ENCODE measurements at places on chromosomes 6 and 20. TPM values are rescaled to one million over a fixed set of nuclear protein-coding genes. Genes with fewer than 3 reads are reported as not detected.

DNA sequence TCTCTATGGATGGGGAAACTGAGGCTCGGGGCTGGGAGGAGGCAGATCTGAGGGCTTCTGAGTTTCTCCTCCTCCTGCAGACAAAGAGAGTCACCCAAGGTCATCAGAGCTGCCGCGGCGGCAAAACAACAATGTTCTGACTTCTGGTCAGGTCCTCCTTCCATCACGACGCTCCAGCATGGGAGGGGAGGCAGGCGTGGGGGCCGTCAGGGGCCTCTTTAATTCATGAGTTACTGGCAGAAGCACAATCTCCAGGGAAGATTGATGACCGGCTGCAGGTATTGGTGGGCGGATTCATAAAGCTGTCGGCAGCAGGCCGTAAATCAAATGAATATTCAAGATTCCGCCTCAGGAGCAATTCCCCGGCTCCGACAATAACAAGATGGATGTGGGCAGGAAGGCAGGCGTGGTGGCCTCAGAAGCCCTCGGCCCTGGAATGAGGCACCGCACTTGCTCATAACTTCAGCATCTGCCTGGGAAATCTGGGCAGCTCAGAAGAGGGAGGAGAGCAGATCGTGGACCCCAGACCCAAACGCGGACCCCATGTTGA lies 19.1 kb downstream of the PCK1 start:
- no peak overlapping the region for H3K4me3 ChIP-seq
- DNase-seq: no peak
- peaks cover 43% of the 10 kb centered on the region for H3K27me3 ChIP-seq
- H3K27ac ChIP-seq: no peak overlapping the region
- H3K36me3 ChIP-seq: no peaks in the 10 kb centered on the region

GRCh38 chr20:43938932-43939761 lies 24.5 kb downstream of the TOX2 start:
- DNase-seq: no peak
- H3K4me3 ChIP-seq: no peak overlapping the region
- peaks cover 8% of the 10 kb centered on the region for H3K27me3 ChIP-seq

- peaks cover 46% of the 10 kb centered on the region for H3K36me3 ChIP-seq
- DNase-seq: no peak
- H3K27me3 ChIP-seq: no peaks in the 10 kb centered on the region
- H3K27ac ChIP-seq: peak overlapping the region; percentile 3
Observed at GRCh38 chr6:26459023-26459810, 1.5 kb downstream of the BTN2A1 start.

GRCh38 chr6:106074146-106074545 lies 12.0 kb upstream of the PRDM1 start:
- H3K27ac ChIP-seq: no peak overlapping the region
- H3K4me1 ChIP-seq: no peaks in the 10 kb centered on the region
- no peak for DNase-seq
- no peaks in the 10 kb centered on the region for H3K27me3 ChIP-seq
- no peaks in the 10 kb centered on the region for H3K36me3 ChIP-seq

GRCh38 chr6:23137611-23138010 lies 568.2 kb downstream of the HDGFL1 start:
- no peaks in the 10 kb centered on the region for H3K4me1 ChIP-seq
- DNase-seq: no peak
- H3K36me3 ChIP-seq: no peaks in the 10 kb centered on the region
- no peak overlapping the region for H3K27ac ChIP-seq
- H3K27me3 ChIP-seq: no peaks in the 10 kb centered on the region
- H3K4me3 ChIP-seq: no peak overlapping the region

DNA sequence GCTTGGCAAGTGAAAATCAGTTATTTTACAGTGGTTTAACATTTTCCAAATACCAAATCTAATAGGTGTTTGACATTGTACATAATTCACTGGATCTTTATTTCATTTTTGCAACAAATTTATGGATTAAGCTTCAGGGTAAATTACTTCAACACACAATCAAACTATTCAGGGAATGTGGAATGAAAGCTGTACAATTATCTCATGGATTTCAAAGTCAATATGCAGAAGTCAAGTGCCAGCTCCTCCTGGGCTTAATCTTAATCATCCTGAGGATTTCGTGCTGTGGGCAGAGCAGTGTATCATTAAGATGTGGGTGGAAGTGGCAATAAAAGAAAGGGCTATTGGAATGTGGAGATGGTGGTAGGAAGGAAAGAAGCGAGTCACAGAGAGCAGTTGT lies 548.8 kb downstream of the COL12A1 start:
- no peak overlapping the region for H3K4me3 ChIP-seq
- H3K27ac ChIP-seq: no peak overlapping the region
- H3K36me3 ChIP-seq: no peaks in the 10 kb centered on the region

DNA sequence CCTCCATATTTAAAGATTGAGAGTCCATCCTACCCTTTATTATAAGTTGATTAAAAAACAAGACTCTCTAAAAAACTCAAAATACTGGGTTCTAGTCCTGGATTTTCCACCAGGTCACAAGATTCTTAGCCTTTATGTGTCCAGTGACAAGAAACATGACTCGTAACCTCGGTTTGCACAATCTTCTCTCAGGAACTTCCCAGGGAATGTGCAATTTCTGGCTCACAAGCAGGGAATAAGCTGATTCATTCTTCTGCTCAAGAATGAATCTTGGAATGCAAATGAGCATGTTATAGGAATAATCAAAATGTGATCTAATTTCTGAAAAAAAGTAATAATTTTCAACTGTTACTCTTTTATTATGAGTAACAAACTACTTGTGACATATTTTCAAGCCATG lies 45.1 kb downstream of the OGFRL1 start:
- no peaks in the 10 kb centered on the region for H3K36me3 ChIP-seq
- H3K4me1 ChIP-seq: no peaks in the 10 kb centered on the region
- H3K27me3 ChIP-seq: peaks cover 12% of the 10 kb centered on the region
- no peak for DNase-seq
- no peak overlapping the region for H3K4me3 ChIP-seq
- no peak overlapping the region for H3K27ac ChIP-seq

DNA sequence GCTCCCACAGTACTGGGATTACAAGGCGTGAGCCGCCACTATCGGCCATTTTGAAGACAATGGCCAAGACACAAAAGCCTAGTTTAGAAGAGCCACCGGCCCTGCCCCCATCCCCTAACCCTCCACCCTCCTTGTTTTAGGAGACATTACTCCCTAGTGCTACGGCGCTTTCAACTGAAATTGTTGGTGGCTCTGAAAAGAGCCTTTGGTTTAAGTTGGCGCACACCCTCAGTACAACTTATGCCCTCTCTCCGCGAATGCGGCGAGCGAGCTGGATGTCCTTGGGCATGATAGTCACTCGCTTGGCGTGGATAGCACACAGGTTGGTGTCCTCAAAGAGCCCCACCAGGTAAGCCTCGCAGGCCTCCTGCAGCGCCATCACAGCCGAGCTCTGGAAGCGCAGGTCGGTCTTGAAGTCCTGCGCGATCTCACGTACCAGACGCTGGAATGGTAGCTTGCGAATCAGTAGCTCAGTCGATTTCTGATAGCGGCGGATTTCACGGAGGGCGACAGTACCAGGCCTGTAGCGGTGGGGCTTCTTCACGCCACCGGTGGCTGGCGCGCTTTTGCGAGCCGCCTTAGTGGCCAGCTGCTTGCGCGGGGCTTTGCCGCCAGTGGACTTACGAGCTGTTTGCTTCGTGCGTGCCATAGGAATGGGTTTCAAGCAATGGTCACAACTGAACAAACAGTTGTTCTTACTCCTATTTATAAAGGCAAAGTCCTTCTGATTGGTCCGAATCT lies 114.9 kb upstream of the BTN3A2 start:
- peaks cover 8% of the 10 kb centered on the region for H3K36me3 ChIP-seq
- peak overlapping the region; percentile 100 for H3K27ac ChIP-seq
- peaks cover 17% of the 10 kb centered on the region for H3K4me1 ChIP-seq
- H3K27me3 ChIP-seq: no peaks in the 10 kb centered on the region

GRCh38 chr6:126051791-126052190 lies 65.5 kb downstream of the TRMT11 start:
- no peak overlapping the region for H3K4me3 ChIP-seq
- no peaks in the 10 kb centered on the region for H3K27me3 ChIP-seq
- peaks cover 40% of the 10 kb centered on the region for H3K36me3 ChIP-seq
- H3K4me1 ChIP-seq: no peaks in the 10 kb centered on the region
- no peak overlapping the region for H3K27ac ChIP-seq

DNA sequence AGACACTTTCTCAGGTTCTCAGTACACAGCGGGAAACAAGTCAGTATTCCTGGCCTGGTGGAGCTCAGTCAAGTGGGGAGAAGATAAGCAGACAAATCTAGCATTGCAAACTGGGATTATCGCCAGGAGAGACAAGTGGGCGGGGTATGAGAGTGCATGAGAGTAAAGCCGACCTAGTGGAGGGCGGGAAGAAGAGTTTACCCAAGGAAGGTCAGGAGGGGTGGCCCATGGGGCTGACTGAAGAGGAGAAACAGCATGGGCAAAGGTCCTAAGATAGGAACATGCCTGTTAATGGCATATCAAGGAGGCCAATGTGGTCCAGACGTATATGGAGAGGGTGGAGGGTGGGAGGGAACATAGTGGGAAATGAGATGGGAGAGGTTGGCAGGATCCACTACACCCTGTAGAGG lies 12.4 kb upstream of the CSNK2A1 start:
- H3K36me3 ChIP-seq: no peaks in the 10 kb centered on the region
- no peaks in the 10 kb centered on the region for H3K4me1 ChIP-seq
- H3K4me3 ChIP-seq: no peak overlapping the region
- H3K27ac ChIP-seq: no peak overlapping the region
- H3K27me3 ChIP-seq: peaks cover 24% of the 10 kb centered on the region
- DNase-seq: no peak

- no peaks in the 10 kb centered on the region for H3K36me3 ChIP-seq
- no peak overlapping the region for H3K27ac ChIP-seq
- H3K4me3 ChIP-seq: no peak overlapping the region
- no peaks in the 10 kb centered on the region for H3K4me1 ChIP-seq
- no peaks in the 10 kb centered on the region for H3K27me3 ChIP-seq
Observed at GRCh38 chr6:136192902-136193301, 57.2 kb downstream of the MTFR2 start.

DNA sequence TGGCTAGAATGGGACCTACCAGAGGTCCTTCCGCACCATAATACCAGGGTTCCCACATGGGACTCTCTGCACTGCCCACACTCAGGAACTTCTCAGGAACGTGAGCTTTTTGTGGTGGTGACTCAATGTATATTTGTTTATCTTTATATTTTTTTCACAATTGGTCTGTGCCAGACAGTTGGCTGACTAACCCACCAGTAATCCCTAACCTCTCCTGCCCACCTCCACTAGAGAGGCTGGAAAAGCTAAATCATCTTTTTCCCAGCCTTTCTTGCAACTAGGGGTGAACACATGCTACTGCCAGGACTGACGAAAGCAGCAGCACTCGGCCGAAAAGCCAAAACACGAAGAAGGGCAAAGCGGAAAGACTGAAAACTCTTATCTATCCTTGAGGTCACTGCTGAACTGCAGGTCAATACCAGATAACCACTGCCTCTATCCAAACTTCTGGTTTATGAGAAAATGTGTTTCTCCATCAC lies 112.9 kb downstream of the TRERF1 start:
- H3K4me1 ChIP-seq: peaks cover 49% of the 10 kb centered on the region
- H3K36me3 ChIP-seq: no peaks in the 10 kb centered on the region
- peak overlapping the region; percentile 64 for H3K27ac ChIP-seq
- peak overlapping the region; percentile 5 for H3K4me3 ChIP-seq
- DNase-seq: peak; percentile 19

DNA sequence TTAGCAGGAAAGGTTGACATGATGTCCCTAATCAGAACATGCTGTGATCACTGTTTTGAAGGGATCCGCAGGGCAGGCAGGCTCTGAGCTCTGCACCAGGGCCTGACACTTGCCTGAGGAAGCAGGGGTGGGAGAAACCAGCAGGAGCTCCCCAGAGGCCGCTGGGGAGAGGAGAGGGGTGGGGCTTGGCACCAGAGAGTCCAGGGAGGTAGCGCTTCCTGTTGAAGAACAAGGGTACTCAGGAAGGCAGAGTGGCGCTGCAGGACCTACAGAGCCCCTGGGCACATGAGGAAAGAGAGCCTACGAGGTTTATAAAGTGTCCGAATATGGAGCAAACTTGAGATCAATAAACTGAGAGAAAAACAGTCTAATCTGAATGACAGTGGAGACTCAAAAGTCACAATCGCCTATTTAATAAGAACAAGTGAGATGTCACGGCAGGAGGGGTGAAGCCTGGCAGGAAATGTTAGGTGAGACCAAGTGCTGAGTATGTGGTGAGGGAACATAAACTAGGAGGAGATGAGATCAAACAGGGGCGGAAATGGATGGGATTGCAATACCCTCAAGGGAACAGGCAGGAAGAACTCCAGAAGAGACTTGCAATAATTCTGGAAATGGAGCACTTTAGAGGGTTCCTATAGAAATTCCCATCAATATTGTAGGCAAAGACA lies 5.8 kb upstream of the TBXT start:
- H3K27me3 ChIP-seq: peaks cover 19% of the 10 kb centered on the region
- no peak overlapping the region for H3K4me3 ChIP-seq
- no peak for DNase-seq

- no peak overlapping the region for H3K4me3 ChIP-seq
- no peaks in the 10 kb centered on the region for H3K36me3 ChIP-seq
- H3K4me1 ChIP-seq: peaks cover 2% of the 10 kb centered on the region
Observed at GRCh38 chr6:18347866-18348265, 39.3 kb upstream of the RNF144B start.

DNA sequence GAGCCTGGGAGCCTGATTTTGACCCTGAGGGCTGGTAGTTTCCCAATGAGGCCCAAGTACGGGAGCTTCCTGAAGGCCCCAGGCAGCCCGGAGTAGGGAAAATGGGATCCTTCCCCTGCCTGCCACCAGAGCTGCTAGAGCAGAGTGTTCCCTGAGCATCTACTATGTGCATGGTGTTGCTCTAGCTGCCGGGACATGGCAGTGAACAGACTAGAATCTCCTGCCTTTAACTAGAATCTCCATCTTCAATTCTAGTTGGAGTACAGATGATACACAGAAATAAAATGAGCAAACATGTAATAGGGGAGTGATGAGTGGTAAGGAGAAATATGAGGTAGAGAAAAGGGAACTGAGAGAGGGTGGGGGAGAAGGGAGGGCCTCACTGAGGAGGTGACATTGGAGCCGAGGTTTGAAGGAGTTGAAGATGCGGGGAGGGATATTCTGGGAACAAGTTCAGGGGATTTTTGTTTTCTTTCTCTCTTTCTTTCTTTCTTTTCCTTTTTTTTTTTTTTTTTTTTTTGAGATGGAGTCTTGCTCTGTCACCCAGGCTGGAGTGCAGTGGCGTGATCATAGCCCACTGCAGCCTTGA lies 18.5 kb downstream of the VSTM2L start:
- H3K4me1 ChIP-seq: peaks cover 11% of the 10 kb centered on the region
- H3K4me3 ChIP-seq: no peak overlapping the region
- no peaks in the 10 kb centered on the region for H3K36me3 ChIP-seq
- DNase-seq: no peak
- H3K27me3 ChIP-seq: peaks cover 3% of the 10 kb centered on the region
- H3K27ac ChIP-seq: no peak overlapping the region

- no peak overlapping the region for H3K27ac ChIP-seq
- H3K4me3 ChIP-seq: no peak overlapping the region
- DNase-seq: no peak
- H3K36me3 ChIP-seq: peaks cover 6% of the 10 kb centered on the region
- peaks cover 3% of the 10 kb centered on the region for H3K4me1 ChIP-seq
- peaks cover 9% of the 10 kb centered on the region for H3K27me3 ChIP-seq
Observed at GRCh38 chr6:167073679-167074274, 49.1 kb upstream of the CCR6 start.

GRCh38 chr6:169529931-169530751 lies 171.7 kb downstream of the WDR27 start:
- peak; percentile 28 for DNase-seq
- no peak overlapping the region for H3K4me3 ChIP-seq
- peaks cover 8% of the 10 kb centered on the region for H3K36me3 ChIP-seq

Gene AVP
- total RNA-seq: not detected

Gene EBF4
- total RNA-seq: 3.2 TPM

Gene RALGAPB
- 24.0 TPM for total RNA-seq

Gene B3GAT2
- total RNA-seq: not detected

Gene ADA
- 54.6 TPM for total RNA-seq

Gene SAMD5
- not detected for total RNA-seq

Gene ARFGAP1
- total RNA-seq: 89.4 TPM

All from activated naive CD4-positive, alpha-beta T cell treated with anti-CD3 and anti-CD28 coated beads for 36 hours (primary cell).